A673 (cell line): ENCODE measurements at places on chromosomes 2 and 18.

GRCh38 chr2:74944987-74945787, 13.3 kb upstream of the POLE4 start:
- no peak for DNase-seq

- DNase-seq, result no peak
Measured at GRCh38 chr2:115782286-115782685, 1339.8 kb downstream of the DPP10 start.

DNA sequence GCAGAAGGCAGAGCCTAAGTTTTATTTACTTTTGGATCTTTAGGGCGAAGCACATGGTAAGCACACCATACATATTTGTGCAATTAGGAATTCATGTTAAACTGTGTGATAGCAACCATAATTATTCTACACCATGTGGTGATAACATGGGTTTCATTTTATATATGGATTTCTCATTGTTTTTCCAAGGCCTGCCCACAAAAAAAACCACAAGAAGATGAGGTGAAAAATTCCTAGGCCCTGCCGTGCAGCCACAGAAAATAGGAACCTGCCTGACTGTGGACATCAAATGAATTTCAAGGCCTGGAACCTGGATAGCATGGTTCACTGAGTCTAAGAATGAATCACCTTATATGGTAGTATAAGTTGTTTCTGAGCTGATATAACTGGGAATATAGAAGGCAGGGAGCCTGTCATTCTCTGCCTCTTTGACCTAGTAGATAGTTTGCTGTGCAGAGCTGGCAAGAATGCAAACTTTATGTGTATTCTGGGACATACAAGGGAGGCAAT, 22.4 kb upstream of the SSB start:
- DNase-seq, result no peak

DNA sequence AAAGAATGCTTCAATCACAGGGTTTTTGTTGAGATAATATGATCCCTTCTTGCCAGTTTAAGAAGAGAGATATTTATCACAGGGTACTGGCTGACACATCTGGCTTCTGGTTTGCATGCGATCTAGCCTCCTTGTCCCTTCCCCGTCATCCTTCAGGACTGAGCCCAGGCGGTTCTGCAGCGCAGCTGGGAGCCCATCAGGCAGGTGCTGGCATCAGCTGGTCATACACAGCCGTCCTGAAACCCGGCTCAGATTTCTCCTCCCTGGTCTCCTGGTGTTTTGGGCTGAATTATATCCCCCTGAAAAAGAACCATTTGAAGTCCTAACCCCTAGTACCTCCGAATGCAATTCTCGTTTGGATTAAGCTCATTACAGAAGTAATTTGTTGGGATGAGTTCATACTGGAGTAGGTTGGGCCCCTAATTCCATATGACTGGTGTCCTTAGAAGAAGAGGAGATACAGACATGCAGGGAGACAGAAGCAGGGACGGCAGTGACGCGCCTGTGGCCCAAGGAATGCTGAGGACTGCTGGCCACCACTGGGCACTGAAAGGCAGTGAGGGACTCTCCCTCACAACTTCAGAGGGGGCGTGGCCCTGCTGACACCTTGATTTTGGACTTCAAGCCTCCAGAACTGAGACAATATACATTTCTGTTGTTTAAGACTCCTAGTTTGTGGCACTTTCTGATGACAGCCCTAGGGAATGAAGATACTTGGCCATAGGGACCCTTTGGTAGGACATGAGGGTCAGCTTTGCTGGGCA, 83.9 kb upstream of the ODC1 start:
- DNase-seq, result no peak

- no peak for DNase-seq
Measured at GRCh38 chr18:74402806-74403433, 54.2 kb downstream of the DIPK1C start.

DNA sequence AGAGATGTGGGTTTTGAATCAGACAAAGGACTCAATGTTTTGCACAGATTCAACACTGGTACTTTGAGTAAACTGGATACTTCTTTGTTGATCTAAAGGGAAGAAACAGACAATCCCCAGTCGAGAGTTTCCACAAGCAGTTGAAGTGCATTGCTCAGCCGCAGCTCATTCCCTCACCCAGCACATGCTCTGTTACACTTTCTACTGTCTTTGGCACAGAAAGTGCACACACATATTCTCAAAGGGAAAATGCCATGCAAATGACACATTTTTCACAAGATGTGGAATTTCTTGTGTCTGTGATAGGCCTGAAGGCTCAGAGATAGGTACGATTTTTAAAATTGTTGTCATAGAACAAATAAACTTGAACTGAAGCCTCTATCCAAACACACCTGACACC, 258.9 kb upstream of the TRIB2 start:
- no peak for DNase-seq

DNA sequence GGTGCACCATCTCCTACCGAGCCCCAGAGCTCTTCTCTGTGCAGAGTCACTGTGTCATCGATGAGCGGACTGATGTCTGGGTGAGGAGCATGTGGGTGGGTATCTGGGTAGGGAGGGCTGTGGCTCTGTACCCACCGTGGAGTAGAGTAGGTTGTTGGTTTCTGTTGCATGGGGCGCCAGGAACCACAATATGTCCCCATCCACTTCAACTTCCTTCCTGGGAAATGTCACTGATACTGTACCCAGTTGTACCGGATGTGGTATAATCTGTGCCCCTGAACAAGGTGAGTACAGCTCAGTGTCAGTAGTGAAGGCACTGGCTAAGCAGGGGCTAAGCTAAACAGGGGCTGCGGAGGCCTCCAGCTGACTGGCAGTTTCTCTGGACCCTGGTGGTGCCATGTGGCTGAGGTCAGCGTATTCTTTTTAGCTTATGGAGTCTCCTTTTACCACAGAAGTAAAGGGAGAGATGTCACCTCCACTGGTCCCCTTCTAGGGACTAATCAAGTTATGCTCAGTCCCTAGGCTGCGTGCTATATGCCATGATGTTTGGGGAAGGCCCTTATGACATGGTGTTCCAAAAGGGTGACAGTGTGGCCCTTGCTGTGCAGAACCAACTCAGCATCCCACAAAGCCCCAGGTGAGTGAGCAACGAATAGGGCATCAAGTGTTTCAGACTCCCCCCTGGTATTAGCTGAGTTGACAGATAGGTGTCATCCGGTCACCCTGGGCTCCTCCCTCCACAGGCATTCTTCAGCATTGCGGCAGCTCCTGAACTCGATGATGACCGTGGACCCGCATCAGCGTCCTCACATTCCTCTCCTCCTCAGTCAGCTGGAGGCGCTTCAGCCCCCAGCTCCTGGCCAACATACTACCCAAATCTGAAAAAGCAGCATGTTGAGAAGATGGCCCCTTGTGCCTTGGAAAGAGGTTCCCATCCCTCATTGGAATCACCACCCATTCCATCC, 2.7 kb downstream of the STK16 start:
- DNase-seq, result no peak

DNA sequence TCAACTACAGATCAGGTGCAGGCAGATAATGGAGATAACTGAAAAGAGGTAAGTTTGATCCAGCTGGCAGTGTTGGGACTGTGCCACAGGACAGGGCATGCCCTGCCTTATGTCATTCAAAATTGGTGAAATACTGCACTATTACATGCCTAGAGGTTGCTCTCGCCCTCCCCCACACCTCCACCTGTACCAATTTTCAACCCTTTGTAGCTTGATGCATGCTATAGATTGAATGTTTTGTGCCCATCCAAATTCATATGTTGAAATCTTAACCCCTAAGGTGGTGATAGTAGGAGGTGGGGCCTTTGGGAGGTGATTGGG, 72.1 kb upstream of the LYPD6B start:
- no peak for DNase-seq

DNA sequence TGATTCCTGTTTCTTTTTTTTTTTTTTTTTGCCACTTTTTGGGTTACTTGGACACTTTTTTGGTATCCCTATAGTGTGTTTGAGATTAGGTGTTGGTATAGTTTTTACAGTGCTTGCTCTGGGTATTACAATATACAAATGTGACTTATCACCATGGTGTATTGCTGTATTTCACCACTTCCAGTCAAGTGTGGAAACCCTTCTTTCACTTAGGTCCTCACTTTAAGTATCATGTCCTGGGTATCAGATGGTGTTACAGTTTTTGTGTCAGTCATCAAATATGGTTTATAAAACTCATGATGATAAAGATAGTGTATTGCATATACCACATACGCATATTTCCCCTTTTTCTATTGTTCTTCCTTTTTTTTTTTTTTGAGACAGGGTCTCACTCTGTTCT, 1.8 kb downstream of the ATP9B start:
- no peak for DNase-seq

GRCh38 chr2:230124235-230124634, 55.5 kb upstream of the SLC16A14 start:
- DNase-seq, result no peak

DNA sequence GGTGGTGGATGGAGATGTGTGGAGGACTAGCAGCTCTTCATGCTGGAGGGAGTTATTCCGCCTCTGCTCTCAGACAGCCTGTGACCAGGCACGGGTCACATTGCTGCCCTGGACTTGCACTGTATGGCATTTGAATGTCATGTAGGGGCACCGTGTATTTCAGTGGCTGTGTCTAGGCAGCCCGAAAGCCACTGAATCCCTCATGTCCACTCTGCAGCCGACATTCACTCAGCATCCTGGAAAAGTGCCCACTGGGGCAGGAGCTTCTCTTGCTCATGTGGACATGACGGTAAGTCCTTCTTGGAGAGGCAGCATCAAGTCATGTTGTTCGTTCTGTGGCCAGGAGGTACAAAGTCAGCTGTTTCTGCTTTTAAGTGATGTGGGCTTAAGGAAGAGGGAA, 127.9 kb downstream of the SH3RF3 start:
- DNase-seq, result no peak

DNA sequence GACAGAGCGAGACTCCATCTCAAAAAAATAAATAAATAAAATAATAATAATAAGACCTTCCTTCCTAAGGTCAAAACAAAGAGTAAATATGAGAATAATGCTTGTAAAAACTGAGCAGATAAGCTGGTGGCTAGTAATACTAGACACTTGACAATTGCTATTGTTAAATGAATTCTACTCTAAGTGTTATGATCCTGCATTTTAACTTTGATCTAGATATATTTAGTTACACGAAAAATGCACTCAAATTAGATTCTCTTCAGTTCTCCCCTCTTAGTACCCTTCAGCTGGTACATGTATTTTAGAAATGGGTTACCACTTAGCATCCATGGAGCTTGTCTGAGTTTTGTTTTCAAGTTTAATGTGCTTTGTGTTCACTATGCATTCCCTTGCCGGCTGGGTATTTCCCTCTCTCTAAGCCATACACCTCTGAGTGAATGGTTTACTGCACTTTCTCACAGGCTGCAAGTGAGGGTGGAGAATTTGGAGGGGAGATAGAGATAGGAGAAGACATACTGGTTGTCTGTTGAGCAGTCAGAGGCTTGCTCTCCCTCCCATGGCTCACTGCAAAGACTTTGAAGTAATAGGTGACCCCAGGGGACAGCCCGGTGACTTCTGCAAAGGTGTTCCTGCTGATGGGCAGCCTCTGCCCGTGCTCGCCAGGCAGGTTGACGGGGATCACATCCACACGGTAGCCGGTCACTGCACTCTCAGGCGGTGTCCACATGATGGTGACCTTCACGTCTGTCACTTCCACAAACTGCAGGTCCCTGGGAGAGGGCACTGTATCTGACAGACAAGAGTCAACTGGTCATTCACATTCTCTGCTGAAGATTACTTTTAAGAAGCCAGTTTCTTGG, 29.9 kb downstream of the FN1 start:
- no peak for DNase-seq

DNA sequence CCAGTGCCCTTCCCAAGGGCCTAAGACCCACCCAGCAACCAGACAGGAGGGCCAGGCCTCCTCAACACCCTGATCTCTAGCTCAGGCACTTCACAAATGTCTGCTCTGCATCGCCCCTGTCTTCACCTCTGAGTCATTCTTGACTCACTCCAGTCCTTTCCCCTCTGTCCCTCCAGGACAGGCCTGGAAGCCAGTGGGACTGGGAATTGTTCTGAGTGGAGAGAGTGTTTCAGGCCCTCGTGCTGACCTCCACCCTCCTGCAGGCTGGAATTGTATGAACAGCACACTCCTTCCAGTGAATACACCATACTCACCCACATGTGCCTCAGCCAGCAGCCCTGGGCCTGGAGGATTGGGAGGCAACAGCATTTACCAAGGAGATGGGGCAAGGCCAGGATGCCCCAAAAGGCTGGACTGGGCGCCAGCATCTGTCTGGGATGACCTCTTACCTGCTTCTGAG, 304.2 kb downstream of the CYP26B1 start:
- no peak for DNase-seq
